ENCODE measurements at places on chromosomes 6 and 20.
A peak's percentile ranks its signal among the peaks of the same experiment; 100 is the strongest.

GRCh38 chr20:12315652-12316051 is 398.0 kb downstream of the BTBD3 start:
- H3K4me3 ChIP-seq: no peak overlapping the region
- ATAC-seq: no peak
- H3K4me1 ChIP-seq: no peaks in the 10 kb centered on the region
- no peak overlapping the region for H3K27ac ChIP-seq

GRCh38 chr6:150895928-150896632 is 30.6 kb downstream of the MTHFD1L start:
- H3K36me3 ChIP-seq: peaks cover 91% of the 10 kb centered on the region
- H3K27ac ChIP-seq: peak overlapping the region; percentile 88
- peaks cover 20% of the 10 kb centered on the region for H3K4me1 ChIP-seq

DNA sequence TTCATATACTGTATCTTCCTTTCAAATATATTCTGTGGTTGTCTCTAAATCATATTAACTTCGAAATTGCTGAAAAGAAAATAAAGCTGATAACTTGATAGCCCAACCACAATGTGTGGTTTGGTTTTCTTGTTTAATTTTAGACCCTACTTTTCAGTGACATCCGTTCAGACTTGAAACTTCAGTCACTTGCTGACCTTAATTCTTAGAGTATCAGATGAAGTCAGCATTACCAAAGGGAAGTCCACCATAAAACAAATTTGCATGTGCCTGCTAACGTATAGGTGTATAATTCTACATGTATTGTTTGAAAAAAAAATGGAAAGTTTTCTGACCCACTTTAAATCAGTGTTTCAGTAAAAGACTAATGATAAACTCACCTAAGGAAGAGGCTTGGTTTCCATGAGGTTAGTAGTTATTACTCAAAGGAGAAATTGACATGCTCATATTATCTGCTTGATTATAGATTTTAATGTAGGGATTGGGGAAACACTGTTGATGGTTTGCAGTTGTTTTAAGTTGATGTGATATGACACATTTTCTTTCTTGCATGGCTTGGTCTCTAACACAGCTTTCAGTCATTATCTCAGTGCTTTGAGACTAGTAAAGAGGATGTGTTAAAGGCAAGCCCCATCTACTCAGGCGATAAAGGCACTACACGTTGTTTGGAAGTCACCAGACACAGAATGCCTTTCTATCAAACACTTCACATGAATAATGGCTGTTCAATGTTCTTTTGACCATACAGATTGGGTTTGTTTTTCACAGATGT is 5.2 kb upstream of the IL17A start:
- H3K4me3 ChIP-seq: peak overlapping the region; percentile 40
- ATAC-seq: peak; percentile 68
- H3K36me3 ChIP-seq: no peaks in the 10 kb centered on the region

GRCh38 chr6:143536461-143536865 is 24.9 kb upstream of the FUCA2 start:
- peak overlapping the region; percentile 79 for H3K4me3 ChIP-seq
- H3K27ac ChIP-seq: peak overlapping the region; percentile 74
- no peaks in the 10 kb centered on the region for H3K36me3 ChIP-seq
- H3K27me3 ChIP-seq: no peaks in the 10 kb centered on the region
- peaks cover 35% of the 10 kb centered on the region for H3K4me1 ChIP-seq

DNA sequence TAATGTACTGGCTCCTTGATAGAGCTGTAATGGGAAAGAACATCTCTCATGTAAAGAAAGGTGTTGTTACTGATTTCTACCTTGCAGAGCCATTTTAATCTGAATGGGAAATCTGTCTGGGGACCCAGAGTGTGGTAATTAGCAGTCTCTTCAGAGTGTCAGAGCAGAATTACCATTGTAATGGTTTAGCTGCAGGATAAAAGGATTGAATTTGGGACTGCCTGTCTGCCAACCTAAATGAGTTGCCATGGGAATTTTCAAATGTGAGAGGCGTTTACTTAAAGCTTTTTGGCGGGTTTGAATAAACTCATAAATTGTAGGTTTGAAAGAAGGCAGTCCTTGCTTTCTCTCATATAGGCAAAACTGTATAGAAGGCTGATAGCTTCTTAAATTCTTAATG is 128.8 kb downstream of the QKI start:
- H3K36me3 ChIP-seq: peaks cover 15% of the 10 kb centered on the region
- H3K4me3 ChIP-seq: no peak overlapping the region
- H3K27me3 ChIP-seq: no peaks in the 10 kb centered on the region
- no peak overlapping the region for H3K27ac ChIP-seq
- H3K4me1 ChIP-seq: peaks cover 24% of the 10 kb centered on the region
- no peak for ATAC-seq

DNA sequence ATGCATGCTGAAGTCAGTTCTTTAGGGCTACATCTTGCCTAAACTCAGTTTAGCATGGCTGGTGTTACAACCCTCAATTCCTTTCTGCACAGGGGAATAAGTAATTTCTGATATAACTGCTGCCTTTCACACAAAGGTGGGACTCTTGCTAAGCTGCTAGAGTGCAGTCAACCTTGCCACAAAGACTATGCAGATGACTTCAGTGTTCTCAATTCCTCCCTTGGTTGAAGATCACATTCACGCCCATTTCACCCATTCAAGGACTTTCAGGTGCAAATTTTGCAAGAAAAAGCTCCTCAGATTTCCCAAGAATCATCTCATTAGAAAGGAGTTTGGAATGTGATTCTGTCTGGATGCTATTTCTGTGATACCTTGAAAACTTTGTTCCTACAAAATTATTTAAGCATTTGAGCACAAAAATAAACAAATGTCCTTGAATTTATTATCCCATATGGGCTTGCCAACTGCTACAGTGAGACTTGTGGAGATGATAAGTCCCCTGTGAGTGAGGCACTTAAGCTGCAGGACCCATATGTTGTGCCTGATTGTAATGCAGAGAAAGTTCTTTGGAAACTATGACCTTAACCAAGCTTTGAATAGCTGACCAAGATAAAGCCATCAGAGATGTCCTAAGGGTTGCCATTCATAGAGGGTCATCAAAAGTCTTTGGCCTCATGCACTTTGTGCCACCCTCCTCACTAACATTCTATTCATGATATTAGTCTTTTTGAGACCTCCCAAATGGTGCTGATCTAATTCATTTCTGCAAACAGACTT is 111.8 kb downstream of the PLCB4 start:
- no peak overlapping the region for H3K27ac ChIP-seq
- H3K36me3 ChIP-seq: no peaks in the 10 kb centered on the region
- H3K4me1 ChIP-seq: no peaks in the 10 kb centered on the region
- no peak for ATAC-seq
- no peaks in the 10 kb centered on the region for H3K27me3 ChIP-seq

GRCh38 chr20:39268981-39269461 is 306.9 kb downstream of the DHX35 start:
- ATAC-seq: peak; percentile 64
- H3K4me3 ChIP-seq: no peak overlapping the region
- no peaks in the 10 kb centered on the region for H3K4me1 ChIP-seq
- H3K36me3 ChIP-seq: no peaks in the 10 kb centered on the region
- no peak overlapping the region for H3K27ac ChIP-seq

- no peak for ATAC-seq
- no peaks in the 10 kb centered on the region for H3K36me3 ChIP-seq
- H3K27ac ChIP-seq: no peak overlapping the region
- no peaks in the 10 kb centered on the region for H3K4me1 ChIP-seq
- H3K4me3 ChIP-seq: no peak overlapping the region
- H3K27me3 ChIP-seq: no peaks in the 10 kb centered on the region
Observed at GRCh38 chr6:63743691-63744090, 108.1 kb downstream of the PHF3 start.

DNA sequence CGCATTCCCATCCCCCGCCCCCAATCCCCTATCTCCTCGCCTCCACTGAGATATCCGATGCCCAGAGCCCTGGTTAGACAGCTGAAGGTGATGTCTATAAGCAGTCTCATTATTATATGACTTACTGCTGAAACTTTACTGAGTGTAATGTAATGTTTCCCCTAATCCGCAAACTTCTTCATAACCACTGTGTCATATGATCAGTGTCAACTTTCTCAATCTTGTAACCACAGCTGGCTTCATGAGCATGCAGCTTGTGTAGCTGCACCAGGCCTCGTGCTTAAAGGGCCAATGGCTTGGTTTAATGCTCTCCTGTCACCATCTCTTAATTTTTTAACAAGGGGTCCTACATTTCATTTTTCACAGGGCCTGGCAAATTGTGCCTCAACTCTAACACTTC is 8.1 kb downstream of the ASIP start:
- no peaks in the 10 kb centered on the region for H3K4me1 ChIP-seq
- no peak overlapping the region for H3K27ac ChIP-seq
- peak; percentile 87 for ATAC-seq
- no peaks in the 10 kb centered on the region for H3K27me3 ChIP-seq

- no peak overlapping the region for H3K4me3 ChIP-seq
- H3K4me1 ChIP-seq: peaks cover 3% of the 10 kb centered on the region
- H3K27ac ChIP-seq: no peak overlapping the region
- H3K36me3 ChIP-seq: no peaks in the 10 kb centered on the region
- ATAC-seq: no peak
- no peaks in the 10 kb centered on the region for H3K27me3 ChIP-seq
Observed at GRCh38 chr20:8389381-8390036, 257.4 kb downstream of the PLCB1 start.

- no peak overlapping the region for H3K27ac ChIP-seq
- ATAC-seq: no peak
- no peaks in the 10 kb centered on the region for H3K36me3 ChIP-seq
- no peaks in the 10 kb centered on the region for H3K4me1 ChIP-seq
- H3K27me3 ChIP-seq: peaks cover 9% of the 10 kb centered on the region
- H3K4me3 ChIP-seq: no peak overlapping the region
Observed at GRCh38 chr6:153149891-153150290, 18.8 kb upstream of the RGS17 start.

- H3K36me3 ChIP-seq: no peaks in the 10 kb centered on the region
- ATAC-seq: no peak
- no peak overlapping the region for H3K4me3 ChIP-seq
- no peaks in the 10 kb centered on the region for H3K27me3 ChIP-seq
Observed at GRCh38 chr6:48109944-48110343, 1.1 kb downstream of the PTCHD4 start.

- no peak overlapping the region for H3K27ac ChIP-seq
- no peak for ATAC-seq
- no peaks in the 10 kb centered on the region for H3K4me1 ChIP-seq
- no peaks in the 10 kb centered on the region for H3K36me3 ChIP-seq
Observed at GRCh38 chr6:125678601-125679000, 70.8 kb upstream of the HEY2 start.

DNA sequence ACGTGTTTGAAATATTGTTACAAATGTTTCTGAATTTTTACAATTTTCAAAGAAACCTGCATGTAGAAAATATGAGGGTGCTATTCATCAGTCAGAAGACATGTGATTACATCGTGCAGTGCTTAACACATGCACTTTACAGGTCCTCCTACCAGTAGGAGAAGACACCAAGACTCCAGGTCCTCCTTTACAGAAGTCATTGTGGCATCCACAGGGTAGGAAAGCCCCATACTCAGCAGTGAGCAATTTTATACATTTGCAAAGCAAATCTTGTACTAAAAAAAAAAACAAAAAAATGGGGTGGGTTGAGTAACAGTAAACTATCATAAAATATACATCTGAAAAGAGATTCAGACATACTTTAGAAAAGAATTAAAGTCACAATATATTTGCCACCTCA is 14.0 kb downstream of the TPD52L1 start:
- no peak for ATAC-seq
- no peaks in the 10 kb centered on the region for H3K4me1 ChIP-seq
- H3K27ac ChIP-seq: no peak overlapping the region
- no peak overlapping the region for H3K4me3 ChIP-seq
- H3K27me3 ChIP-seq: peaks cover 11% of the 10 kb centered on the region
- no peaks in the 10 kb centered on the region for H3K36me3 ChIP-seq

- no peak for ATAC-seq
- no peaks in the 10 kb centered on the region for H3K4me1 ChIP-seq
- no peaks in the 10 kb centered on the region for H3K36me3 ChIP-seq
- H3K27ac ChIP-seq: no peak overlapping the region
- H3K4me3 ChIP-seq: no peak overlapping the region
Observed at GRCh38 chr6:165451838-165452237, 142.4 kb upstream of the C6orf118 start.

GRCh38 chr20:11445891-11446290 is 471.8 kb upstream of the BTBD3 start:
- H3K4me3 ChIP-seq: no peak overlapping the region
- no peak overlapping the region for H3K27ac ChIP-seq

DNA sequence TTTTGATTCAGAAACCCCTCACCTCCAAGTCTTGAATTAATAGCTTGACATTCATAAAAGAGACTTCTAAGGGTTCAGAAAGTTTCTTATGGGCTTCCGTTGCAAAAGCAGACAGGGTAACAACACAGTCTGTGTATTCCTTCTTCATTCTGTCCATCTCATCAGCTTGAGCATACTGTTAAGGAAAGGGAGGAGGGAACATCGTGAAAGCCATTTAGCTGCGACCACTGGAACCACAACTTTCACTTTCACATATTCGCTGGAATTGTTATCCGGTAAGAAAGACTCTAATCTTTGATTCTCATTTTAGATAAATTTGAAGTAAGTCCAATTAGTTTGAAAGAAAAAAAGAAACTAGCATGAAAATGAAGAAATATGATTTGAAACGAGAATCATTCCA is 174.4 kb downstream of the SYNE1 start:
- H3K27me3 ChIP-seq: peaks cover 26% of the 10 kb centered on the region
- no peaks in the 10 kb centered on the region for H3K36me3 ChIP-seq
- H3K27ac ChIP-seq: no peak overlapping the region
- H3K4me1 ChIP-seq: no peaks in the 10 kb centered on the region

GRCh38 chr6:148392671-148393070 is 50.0 kb downstream of the SASH1 start:
- ATAC-seq: no peak
- H3K36me3 ChIP-seq: no peaks in the 10 kb centered on the region
- H3K4me1 ChIP-seq: no peaks in the 10 kb centered on the region
- H3K27me3 ChIP-seq: peaks cover 14% of the 10 kb centered on the region
- H3K27ac ChIP-seq: no peak overlapping the region
- no peak overlapping the region for H3K4me3 ChIP-seq

GRCh38 chr20:36951198-36951978 is at the start of gene SAMHD1:
Gene SAMHD1, minus strand, starts transcription at chr20:36951708. Its CDS starts 65 bp downstream, at chr20:36951643.
- no peaks in the 10 kb centered on the region for H3K27me3 ChIP-seq
- H3K36me3 ChIP-seq: peaks cover 32% of the 10 kb centered on the region
- peak within 1 kb of the TSS; percentile 92 for H3K27ac ChIP-seq
- peaks cover 29% of the 10 kb centered on the region for H3K4me1 ChIP-seq
- peak within 1 kb of the TSS; percentile 96 for H3K4me3 ChIP-seq

DNA sequence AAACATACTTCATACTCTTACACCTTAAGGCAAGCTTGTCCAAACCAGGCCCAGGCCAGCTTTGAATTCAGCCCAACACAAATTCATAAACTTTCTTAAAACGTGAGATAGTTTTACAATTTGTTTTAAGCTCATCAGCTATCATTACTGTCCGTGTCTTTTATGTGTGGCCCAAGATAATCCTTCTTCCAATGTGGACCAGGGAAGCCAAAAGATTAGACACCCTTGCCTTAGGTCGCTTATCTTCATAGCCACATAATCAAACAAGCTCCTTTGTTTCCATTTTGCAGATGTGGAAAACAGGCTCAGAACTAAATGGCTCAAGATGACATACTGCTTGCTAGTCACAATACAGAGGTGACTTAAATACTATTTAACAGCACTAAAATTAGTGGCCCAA is 6.0 kb downstream of the SALL4 start:
- no peak for ATAC-seq
- H3K27me3 ChIP-seq: peaks cover 48% of the 10 kb centered on the region

All from activated T-helper 17 cell treated with anti-CD3 and anti-CD28 coated beads, Interleukin-2, amount 50 U/mL, for 72 hours (primary cell).